ENCODE measurements at places on chromosomes 6 and 20.

GRCh38 chr6:151229401-151230276, 10.1 kb upstream of the AKAP12 start:
- no peak for DNase-seq

GRCh38 chr6:31107052-31107451, 5.3 kb downstream of the C6orf15 start:
- DNase-seq = no peak

GRCh38 chr6:115055579-115055978, 712.8 kb upstream of the HS3ST5 start:
- DNase-seq = no peak

DNA sequence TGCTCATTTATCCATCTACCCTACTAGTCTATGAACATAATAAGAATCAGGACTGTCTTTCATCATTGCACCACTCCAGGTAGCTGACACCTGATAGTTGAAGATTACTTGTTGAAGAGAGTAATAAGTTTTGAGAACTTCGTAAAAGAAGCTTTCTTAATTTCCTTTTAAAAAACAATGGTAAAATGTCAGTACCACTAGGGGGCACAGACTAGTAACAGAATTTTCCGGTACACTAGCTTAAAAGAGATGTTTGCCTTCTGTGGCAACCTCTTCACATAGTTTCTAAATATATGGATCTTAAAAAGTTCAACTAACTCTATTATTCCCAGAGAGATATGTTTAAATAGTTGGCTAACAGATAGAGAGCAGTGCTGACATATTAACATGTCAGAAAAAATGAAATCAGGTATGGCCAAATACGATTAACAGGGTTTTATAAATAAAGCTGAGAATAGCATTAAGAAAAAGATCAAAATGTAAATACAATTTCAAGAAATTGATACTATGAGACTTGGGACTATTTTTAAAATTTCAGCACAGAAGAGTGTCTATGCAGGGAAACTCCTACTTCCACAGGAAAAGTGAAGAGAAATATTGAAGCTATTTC, 5.4 kb upstream of the KCNQ5 start:
- DNase-seq = no peak

DNA sequence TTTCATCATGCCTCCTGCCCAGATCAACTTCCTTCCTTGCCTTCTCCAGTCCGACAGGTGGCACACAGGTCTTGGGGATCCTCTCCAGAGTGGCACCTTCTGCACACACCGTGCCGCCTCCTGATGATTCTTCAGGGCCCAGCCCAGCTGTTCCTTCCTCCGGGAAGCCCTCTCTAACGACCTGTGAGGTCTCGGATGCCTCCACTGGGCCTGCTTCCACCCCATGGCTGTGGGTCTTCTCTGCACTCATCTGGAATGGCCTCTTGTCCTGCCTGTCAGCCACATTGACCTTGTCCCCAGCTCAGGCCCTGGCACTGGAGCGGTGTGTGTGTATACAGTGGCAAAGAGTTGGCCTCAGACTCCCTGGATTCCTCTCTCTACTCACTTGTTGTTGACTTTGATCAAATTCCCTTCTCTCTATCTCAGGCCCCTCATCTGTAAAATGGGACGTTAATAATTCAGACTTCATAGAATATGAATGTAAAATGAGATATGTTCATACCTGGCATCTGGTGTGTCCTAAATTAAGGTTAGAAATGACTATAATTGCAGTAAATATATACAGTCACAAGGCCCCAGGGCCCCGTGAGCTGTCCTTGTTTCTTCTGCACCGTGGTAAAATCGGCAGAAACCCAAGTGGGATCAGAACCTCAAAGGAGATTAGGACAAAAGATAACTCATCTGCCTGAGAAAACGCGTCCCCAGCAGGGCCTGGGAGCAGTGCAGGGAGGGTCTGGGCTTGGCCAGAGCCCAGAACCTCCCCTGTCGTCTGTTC, 1.5 kb downstream of the FAM210B start:
- no peak for DNase-seq

DNA sequence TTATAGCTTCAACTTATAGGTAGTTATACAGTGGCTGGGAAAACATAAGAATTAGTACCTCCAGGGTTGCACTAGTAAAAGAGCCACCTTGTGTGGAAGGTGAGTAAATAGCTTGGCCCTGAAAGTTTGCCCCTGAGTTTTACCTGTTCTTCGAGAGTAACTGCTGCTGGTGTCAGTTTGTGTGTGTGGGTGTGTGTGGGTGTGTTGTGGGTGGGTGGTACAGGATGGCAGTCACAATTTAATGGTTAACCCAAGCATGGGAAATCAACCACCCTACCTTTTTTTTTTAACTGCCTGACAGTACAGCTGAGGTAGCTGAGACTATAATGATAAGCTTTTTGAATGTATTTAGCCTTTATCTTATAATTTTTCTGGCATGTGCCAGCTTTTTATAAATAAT, 137.3 kb downstream of the STXBP5 start:
- no peak for DNase-seq
